Stimulated activated CD4-positive, alpha-beta T cell treated with anti-CD3 and anti-CD28 coated beads, Interleukin-15, amount 100 ng/mL, for 48 hours (primary cell): ENCODE measurements at places on chromosomes 5 and 9.
A peak's percentile ranks its signal among the peaks of the same experiment; 100 is the strongest.

DNA sequence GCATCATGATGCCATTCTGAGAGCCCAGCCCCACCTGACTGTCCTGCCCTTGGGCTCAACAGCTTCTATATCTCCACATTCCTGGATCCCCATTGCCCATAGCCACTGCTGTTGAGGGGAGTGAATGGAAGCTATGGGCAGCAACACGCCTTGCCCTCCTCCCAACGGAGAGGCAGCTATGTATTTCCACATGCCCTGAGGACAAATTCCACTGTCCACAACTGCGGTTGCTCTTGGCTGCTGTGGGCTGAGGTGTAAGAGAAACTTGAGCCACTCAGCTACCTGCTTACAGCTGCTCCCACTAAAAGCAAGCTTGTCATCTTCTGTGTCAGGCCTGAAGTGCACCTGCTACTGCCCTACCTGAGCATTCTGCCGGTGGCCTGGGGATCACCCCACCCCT is 222.9 kb downstream of the PSAT1 start:
- no peak for DNase-seq

DNA sequence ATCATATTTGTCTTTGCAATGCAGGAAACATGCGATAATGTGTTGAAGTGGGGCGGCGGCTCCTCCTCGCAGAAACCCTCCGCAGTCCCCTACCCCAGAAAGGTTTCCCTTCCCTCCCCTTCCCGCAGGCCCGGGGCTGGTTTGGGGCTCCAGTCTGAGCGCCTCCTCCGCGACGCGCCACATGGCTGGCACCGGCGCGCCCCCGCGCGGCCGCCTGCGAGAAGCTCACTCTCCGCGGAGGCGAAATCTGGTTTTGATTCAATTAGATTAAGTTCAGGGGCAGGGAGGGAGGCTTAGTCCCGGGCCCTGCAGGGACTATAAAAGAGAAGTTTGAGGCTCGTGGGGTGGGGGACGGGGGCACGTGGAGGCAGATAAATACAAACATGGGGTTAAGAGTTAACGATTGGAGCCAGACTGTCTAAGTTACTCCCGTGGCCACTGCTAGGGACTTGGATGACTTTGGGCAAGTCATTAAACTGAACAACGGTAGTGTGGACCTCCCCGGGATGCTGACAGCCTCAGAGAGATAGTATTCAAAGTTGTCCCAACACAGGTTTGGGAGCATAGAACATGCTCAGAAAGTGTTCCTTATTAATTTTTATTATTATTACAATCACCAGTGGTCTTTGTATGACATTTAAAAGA is 69.4 kb downstream of the MSX2 start:
- DNase-seq = peak; percentile 47

GRCh38 chr9:104787306-104788015 is 23.5 kb downstream of the NIPSNAP3B start:
- DNase-seq = no peak

DNA sequence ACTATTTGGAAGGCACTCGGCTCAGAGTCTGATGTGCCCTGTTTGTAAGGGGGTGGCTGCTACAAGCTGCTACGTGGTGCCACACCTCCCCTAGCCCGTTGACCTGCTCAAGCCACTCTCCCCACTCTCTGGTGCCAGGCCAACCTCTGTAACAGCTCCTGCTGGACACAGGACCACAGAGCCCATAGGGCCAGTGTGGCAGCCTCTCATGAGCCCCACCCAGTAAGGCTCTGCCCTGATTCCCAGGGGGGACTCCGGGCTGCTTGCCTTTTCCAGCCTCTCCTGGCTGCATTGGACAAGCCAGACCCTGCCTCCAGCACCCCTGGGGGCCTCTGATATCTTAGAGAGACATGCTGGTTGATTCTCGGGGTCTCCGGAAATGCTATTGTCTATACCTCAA is 53.3 kb upstream of the ANGPTL2 start:
- no peak for DNase-seq

- DNase-seq = no peak
Measured at GRCh38 chr9:107049046-107049802, 186.3 kb downstream of the ZNF462 start.
